ENCODE measurements at places on chromosomes 11 and 22.

DNA sequence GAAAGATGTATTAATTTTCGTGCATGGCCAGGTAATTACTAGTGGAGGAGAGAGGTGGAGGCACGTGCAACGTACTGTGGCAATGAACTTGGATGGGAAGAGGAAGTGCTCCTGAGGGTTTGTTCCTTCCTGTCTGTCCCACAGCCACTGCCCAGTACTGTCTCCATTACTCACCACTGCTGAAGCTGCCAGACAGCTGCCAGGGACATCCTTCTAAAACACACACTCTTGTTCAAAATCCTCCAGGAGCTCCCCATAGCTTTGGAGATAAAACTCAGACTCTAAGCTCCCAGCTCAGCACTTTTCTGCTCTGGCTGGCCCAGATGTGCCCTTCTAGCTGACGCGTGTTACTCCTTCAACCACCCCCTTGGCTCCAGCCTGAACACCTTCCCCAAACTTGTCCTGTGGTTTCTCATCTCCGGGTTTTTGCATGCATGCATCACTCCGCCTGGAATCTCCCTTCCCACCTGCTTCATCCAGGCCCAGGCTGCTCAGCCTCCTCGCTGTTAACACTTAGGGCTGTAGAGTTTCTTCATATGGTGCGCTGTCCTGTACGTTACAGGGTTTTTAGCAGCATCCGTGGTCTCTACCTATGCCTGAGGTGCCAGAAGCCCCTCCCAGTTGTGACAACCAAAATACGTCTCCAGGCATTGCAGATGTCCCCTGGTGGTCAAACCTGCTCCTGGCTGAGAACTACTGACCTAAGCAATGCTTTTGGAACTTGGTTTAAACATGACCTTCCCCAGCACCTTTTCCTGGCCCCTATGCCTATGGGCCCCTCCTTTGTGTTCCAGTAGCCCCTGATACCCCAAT is 69.5 kb downstream of the C11orf91 start:
- DNase-seq = no peak

DNA sequence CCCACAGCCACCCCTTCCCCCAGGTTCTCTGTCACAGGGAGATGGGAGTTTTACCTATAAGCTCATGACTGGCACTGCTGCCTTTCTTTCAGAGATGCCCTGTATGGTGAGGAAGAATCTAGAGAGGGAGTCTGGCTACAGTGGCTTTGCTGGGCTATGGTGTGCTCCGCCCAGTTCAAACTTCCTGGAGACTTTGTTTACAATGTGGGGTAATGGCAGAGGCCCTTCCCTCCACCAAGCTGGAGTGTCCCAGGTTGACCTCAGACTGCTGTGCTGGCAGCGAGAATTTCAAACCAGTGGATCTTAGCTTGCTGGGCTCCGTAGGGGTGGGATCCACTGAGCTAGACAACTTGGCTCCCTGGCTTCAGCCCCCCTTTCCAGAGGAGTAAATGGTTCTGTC is 143.5 kb downstream of the MSANTD4 start:
- DNase-seq = no peak

- DNase-seq = no peak
These were observed 26.7 kb downstream of the INSC start for GRCh38 chr11:15141381-15141780.

GRCh38 chr11:109783840-109784239 is 309.4 kb upstream of the ZC3H12C start:
- no peak for DNase-seq

DNA sequence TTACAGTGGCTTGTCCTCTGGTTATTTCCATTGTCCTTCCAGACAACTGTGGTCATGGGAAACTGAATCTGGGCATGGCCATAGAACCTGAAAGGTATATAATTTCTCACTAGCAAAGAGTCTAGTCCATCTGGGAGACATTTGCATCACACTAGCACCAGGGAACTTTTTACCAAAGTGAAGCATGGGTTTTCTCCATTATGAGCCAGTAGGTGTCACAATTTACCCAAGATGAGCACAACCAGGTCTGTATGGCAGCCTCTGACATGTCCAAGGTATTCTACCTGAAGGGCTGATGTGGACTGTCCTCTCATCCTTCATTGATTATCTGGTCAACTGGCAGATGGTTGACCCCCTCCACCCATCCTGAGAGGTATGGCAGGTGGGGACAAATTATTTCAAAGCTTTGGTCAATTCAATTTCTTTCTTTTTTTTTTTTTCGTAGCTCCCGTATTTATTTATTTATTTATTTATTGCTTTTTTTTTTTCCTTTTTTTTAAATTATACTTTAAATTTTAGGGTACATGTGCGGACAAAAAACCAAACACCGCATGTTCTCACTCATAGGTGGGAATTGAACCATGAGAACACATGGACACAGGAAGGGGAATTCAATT is 425.9 kb downstream of the TMEM135 start:
- no peak for DNase-seq

DNA sequence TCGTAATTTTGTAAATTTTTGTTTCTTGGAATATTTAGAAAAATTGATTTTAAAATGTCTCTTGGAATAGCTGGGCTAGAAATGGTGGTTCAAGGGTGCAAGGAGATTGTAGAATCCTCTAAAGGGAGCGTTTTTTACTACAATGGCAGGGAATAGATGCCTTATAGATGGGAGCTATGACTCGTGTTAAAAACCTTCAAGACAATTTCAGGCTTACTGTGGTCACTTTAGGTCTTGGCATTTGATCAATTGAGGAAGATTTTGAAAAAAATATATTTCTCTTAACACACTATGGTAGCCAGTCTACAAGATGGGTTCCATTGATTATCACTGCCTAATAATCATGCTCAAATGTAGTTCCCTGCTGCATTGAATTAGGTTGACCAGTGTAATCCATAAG is 25.0 kb downstream of the METTL15 start:
- DNase-seq = no peak

- peak; percentile 90 for DNase-seq
These were observed 59.5 kb downstream of the CDKN1C start for GRCh38 chr11:2825889-2826678.

DNA sequence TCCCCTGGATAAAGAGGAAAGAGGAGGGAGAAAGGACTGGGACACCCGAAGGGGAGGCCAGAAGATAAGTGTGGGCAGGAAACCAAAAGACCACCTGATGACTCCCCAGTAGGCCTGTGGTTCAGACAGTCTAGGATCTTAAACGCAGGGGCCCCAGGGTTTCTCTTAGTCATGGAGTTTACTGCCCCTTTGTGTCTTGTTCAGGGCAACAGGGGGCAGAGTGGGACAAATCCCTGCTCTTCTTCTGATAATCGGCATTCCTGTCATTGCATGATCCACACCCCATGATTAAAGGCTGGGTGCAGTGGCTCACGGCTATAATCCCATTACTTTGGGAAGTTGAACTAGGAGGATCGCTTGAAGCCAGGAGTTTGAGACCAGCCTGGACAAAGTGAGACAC is 4.7 kb upstream of the TMPRSS13 start:
- DNase-seq = no peak

DNA sequence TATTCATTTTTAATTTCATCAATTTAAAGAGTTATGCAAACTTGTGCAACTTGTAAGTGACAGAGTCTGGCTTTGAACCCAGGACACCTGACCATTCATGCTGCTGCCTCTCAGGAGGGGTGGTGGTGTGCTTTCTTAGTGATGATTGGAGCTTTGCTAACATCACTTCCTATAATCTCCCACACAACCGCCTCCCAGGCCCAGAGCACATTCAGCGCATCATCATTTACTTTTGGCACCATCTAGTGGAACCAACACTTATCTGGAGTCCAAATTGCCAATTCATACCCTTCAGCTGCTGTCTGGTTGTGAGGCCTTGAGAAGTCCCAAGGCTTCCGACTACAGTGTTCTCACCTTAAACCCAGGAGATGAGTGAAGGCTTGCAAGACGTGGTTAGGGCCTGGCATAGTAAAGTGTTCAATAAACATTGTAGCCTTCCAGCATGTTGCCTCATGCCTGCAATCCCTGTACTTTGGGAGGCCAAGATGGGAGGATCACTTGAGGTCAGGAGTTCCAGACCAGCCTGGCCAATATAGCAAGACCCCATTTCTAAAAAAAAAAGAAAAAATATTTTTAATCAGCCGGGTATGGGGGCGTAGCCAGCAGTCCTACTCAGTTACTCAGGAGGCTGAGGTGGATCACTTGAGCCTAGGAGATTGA is 1.1 kb upstream of the TTLL1 start:
- DNase-seq = peak; percentile 49

GRCh38 chr11:116893906-116894305 is 56.5 kb upstream of the APOA1 start:
- no peak for DNase-seq

DNA sequence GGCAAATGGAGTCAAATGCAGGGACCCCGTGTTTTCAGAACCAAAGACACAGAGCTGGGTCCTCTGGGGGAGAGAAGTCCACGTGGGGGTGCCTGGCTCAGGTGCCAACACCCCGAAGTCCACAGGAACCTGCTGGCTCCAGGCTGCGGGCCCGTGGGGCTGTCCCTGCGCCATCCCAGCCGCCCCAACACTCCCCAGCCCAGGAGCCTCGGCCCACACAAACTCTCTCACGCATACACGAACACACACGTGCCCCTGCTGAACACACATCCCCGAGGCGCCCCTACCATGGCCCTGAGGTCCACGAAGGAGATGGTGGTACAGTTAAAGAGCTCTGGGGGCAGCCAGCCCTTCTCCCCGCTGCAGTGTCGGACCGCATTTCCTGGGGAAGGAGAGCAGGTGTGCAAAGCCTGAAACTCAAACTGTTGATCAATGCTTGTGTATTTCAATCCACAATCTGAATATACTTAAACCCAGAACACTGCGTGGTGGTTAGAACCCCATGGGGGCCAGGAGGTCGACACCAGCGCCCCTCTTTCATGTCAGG is 54.7 kb downstream of the TRMU start:
- DNase-seq = no peak

DNA sequence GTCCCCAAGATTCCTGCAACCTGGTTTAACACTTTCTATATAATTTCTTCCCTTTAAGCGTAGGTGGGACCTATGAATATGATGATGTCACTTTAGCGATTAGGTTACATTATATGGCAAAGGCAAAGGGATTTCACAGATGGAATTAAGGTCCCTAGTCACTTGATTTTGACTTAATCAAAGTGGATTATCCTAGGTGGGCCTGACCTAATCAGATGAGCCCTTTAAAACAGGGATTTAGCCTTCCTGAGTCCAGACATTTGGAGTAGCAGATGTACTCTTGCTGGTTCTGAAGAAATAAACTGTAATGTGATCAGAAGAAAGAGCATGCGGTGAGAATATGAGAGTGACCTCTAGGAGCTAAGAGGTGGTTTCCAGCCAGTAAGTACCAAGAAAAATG is 67.8 kb upstream of the LIN7C start:
- no peak for DNase-seq

GRCh38 chr11:44736791-44737190 is 10.0 kb downstream of the TSPAN18 start:
- DNase-seq = no peak

- no peak for DNase-seq
These were observed 670 bp downstream of the NEFH start for GRCh38 chr22:29480512-29481264.

GRCh38 chr11:1717745-1718144 is 20.8 kb downstream of the KRTAP5-6 start:
- no peak for DNase-seq

DNA sequence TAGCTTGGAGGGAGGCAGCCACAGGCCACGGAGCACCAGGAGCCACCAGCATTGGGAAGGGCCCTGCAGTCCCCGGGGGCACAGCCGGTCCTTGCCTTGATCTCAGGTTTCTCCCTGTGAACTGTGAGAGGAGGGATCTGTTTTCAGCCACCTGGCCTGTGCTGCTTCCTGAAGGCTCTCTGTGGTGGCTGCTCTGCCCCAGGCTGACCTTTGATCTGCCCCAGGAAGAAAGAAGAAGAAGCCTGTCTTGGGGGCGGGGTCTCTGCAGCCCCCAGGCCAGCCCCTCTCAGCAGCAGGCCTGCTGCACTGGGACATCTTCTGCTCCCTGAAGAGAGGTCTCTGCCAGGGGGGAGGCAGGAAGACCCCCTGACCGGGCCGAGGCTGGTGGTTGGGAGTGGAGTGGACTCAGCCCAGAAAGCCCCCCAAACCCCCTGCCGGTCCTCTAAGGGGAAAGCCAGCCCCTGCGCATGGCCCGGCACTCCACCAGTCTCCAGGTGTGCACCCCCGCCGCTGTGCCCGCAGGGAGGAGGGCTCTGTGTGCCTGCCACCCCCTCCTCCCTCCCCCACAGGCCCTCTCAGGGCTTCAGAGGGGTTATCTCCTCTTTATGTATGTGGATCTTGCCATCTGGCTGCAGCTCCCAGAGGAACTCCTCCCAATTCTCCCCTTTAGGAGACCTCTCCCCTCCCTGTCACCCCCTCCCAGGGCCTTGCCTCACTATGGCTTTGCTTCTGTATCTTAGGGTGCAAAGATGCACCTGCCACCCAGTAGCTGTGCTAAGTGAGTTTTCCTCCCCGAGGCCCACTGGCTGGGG is 675.3 kb downstream of the BRD1 start:
- no peak for DNase-seq

DNA sequence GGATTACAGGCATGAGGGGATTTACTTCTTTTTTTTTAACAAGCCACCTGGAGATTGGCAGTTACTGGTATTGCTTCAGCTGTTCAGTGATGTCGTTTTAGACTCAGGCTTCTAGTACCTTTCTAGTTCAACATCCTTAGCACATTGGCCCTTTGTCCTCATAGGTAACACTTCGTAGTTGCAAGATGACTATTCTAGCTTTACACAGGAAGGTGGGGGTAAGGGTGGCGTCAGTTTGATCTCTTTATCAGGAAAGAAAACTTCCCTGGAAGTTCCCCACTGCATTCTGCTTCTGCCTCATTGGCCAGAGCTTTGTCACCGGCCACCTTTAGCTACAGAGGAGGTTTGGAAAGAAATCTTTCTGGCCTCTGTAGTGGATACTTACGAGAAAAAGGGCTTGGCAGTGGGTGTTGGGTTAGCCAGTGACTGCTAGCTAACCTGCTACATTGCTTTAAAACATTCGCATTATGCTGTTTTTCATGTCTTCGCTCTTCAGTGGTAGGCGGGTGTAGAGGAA is 40.7 kb downstream of the SFI1 start:
- DNase-seq = no peak

DNA sequence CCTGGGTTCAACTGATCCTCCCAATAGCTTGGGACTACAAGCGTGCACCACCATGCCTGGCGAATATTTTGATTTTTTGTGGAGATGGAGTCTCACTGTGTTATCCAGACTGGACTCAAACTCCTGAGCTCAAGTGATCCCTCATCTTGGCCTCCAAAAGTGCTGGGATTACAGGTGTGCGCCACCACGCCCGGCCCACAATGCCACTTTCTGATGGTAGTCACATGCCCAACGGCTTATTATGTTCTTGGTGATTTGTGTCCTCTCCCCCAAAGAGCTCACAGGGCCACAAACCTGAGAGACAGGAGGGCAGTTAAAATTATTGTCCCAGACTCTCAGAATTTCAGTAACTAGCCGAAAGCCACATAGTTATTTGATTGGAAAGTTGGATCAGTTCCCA is 9.6 kb downstream of the GRIK4 start:
- no peak for DNase-seq
